ENCODE measurements at places on chromosomes 5 and 9.

GRCh38 chr9:133677126-133678010, 41.2 kb downstream of the DBH start:
- no peak for DNase-seq

GRCh38 chr9:108813951-108814601, 41.7 kb downstream of the ACTL7B start:
- DNase-seq, result peak; percentile 36

DNA sequence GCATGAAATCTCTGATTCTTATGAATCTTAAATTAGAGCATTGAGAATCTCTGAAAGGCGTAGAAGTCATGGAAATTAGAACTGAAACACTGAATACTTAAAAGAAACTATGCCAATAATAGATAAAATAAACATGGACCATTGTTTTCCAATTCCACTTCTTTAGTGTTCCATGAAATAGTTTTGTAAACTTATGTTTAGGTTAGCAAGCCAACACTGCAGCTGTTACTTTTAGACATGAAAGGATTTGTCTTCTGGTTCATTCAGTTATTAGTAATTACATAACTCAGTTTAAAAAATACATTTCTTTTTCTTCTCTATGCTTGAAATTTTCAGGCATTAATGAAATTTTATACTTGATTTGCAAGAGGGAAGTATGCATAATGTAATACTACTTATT, 733.4 kb upstream of the NUDT12 start:
- no peak for DNase-seq

- no peak for DNase-seq
Observed at GRCh38 chr5:134449167-134449566, 37.5 kb upstream of the CDKN2AIPNL start.

- DNase-seq, result no peak
Observed at GRCh38 chr9:120892748-120893610, 16.0 kb upstream of the PHF19 start.

- no peak for DNase-seq
Observed at GRCh38 chr5:95850391-95850894, 27.9 kb upstream of the GLRX start.

GRCh38 chr9:113535756-113536155, 72.2 kb downstream of the RGS3 start:
- no peak for DNase-seq

DNA sequence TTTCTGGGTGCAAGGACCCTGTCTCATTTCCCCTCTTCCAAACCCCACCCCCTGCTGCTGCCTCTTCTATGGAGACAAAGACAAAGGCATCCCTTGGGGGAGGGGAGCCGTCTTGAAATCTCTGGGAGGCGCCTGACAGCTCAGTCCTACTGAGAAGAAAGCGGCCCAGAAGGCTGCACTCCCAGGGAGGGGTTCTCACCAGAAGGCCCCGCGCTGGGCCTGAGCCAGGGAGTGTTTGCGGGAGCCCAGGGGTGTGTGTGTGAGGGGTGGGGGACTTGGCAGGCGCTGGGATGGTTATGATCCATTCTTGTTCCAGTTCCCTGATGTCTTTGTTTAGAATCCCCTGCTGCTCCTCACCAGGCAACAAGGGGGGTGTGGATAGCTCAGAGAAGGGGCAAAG, 45.7 kb upstream of the ALDH1B1 start:
- DNase-seq, result no peak
